ENCODE measurements at places on chromosomes 12 and 14.

GRCh38 chr12:1937481-1938224 lies 19.2 kb upstream of the CACNA2D4 start:
- H3K27me3 ChIP-seq, result no peaks in the 10 kb centered on the region
- H3K36me3 ChIP-seq, result peaks cover 26% of the 10 kb centered on the region
- no peak overlapping the region for H3K27ac ChIP-seq
- DNase-seq, result peak; percentile 36

DNA sequence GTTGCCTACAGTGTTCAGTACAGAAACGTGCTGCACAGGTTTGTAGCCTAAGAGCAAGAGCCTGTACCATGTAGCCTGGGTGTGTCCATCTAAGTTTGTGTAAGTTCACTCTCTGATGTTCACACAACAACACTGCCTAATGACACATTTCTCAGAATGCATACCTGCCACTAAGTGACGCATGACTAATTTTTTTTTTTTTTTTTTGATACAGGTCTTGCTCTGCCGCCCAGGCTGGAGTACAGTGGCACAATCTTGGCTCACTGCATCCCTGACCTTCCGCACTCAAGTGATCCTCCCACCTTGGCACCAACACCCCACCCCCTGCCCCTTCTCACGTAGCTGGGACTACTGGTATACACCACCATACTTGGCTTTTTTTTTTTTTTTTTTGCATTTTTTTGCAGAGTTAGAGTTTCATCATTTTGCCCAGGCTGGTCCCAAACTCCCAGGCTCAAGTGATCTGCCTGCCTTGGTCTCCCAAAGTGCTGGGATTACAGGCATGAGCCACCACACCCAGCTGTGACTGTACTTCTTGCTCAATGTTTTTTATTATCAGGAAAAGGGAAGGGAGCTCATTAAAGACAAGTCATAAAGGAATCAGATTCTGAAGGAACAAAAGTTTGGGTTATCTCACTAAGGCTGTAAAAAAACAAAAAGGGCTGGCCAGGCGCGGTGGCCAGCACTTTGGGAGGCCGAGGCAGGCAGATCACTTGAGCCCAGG lies 10.0 kb upstream of the CDC42BPB start:
- no peaks in the 10 kb centered on the region for H3K36me3 ChIP-seq
- no peaks in the 10 kb centered on the region for H3K27me3 ChIP-seq
- DNase-seq, result no peak
- no peaks in the 10 kb centered on the region for H3K4me1 ChIP-seq
- H3K27ac ChIP-seq, result no peak overlapping the region
- H3K4me3 ChIP-seq, result no peak overlapping the region

DNA sequence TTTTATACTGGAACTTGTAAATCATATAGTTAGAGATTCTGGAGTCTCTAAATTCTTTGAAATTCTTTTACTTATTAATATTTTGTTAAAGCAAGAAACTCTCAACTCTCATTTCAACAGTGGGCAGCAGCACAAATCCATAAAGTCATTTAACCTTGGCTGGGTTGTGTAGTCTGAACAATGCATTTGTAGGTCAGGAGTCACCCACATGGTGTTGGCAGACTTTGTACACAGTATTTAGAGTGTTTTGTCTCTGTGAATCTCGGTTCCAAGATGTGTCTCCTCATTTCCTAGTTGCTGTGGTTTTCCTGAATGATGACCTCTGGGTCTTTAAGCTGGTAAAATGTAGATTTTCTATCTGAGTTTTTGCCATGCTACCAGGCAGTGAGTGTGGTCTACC lies 20.8 kb upstream of the STRAP start:
- H3K27me3 ChIP-seq, result no peaks in the 10 kb centered on the region
- no peak overlapping the region for H3K27ac ChIP-seq
- H3K4me3 ChIP-seq, result no peak overlapping the region

GRCh38 chr14:57122129-57122528 lies 146.6 kb downstream of the EXOC5 start:
- H3K36me3 ChIP-seq, result no peaks in the 10 kb centered on the region
- H3K27me3 ChIP-seq, result 0 out of 2 replicates have a peak, but pooled peaks cover 4% of the 10 kb centered on the region
- H3K4me3 ChIP-seq, result no peak overlapping the region
- no peak for DNase-seq
- no peak overlapping the region for H3K27ac ChIP-seq
- no peaks in the 10 kb centered on the region for H3K4me1 ChIP-seq

- no peak for DNase-seq
- no peaks in the 10 kb centered on the region for H3K27me3 ChIP-seq
- H3K4me1 ChIP-seq, result no peaks in the 10 kb centered on the region
- no peaks in the 10 kb centered on the region for H3K36me3 ChIP-seq
- no peak overlapping the region for H3K4me3 ChIP-seq
Observed at GRCh38 chr14:38056270-38056669, 151.4 kb upstream of the SSTR1 start.

- H3K36me3 ChIP-seq, result no peaks in the 10 kb centered on the region
- H3K4me1 ChIP-seq, result no peaks in the 10 kb centered on the region
- DNase-seq, result no peak
- no peak overlapping the region for H3K27ac ChIP-seq
- no peaks in the 10 kb centered on the region for H3K27me3 ChIP-seq
- H3K4me3 ChIP-seq, result no peak overlapping the region
Observed at GRCh38 chr14:56964895-56965294, 154.6 kb upstream of the OTX2 start.

- no peak for DNase-seq
- H3K27me3 ChIP-seq, result no peaks in the 10 kb centered on the region
- no peaks in the 10 kb centered on the region for H3K4me1 ChIP-seq
- no peaks in the 10 kb centered on the region for H3K36me3 ChIP-seq
Observed at GRCh38 chr14:57732463-57733285, 133.2 kb downstream of the SLC35F4 start.

GRCh38 chr14:76829650-76830421 lies 3.6 kb downstream of the LRRC74A start:
- H3K27me3 ChIP-seq, result peaks cover 5% of the 10 kb centered on the region
- H3K27ac ChIP-seq, result no peak overlapping the region
- DNase-seq, result no peak
- H3K4me1 ChIP-seq, result no peaks in the 10 kb centered on the region
- H3K4me3 ChIP-seq, result no peak overlapping the region

DNA sequence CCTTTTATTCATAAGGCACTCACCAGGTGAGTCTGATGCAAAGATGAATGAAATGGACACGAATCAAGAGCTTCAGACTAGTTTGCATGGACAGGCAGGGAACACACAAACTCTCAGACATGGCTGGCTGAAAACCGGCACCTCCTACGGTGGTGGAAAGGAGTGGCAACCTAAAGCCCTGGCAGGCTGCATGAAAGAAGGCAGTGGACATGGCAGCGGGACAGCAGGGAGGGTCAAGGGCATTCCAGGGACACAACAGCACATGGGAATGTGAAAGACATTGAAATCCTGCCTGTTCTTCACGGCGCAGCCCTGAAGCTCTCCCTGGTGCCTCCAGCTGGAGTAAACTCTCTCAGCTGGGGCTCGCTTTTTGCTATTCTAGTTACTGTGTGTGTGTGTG lies 16.6 kb upstream of the LRTM2 start:
- DNase-seq, result no peak
- H3K36me3 ChIP-seq, result no peaks in the 10 kb centered on the region
- no peak overlapping the region for H3K27ac ChIP-seq
- H3K27me3 ChIP-seq, result no peaks in the 10 kb centered on the region

- DNase-seq, result no peak
- no peak overlapping the region for H3K27ac ChIP-seq
- peaks cover 21% of the 10 kb centered on the region for H3K4me1 ChIP-seq
- H3K27me3 ChIP-seq, result no peaks in the 10 kb centered on the region
- no peaks in the 10 kb centered on the region for H3K36me3 ChIP-seq
- no peak overlapping the region for H3K4me3 ChIP-seq
Observed at GRCh38 chr12:49219417-49220026, 30.6 kb upstream of the TUBA1A start.

GRCh38 chr12:121719926-121720414 lies 7.4 kb downstream of the TMEM120B start:
- peak; percentile 83 for DNase-seq
- peaks cover 15% of the 10 kb centered on the region for H3K36me3 ChIP-seq
- no peaks in the 10 kb centered on the region for H3K27me3 ChIP-seq
- peaks cover 33% of the 10 kb centered on the region for H3K4me1 ChIP-seq
- peak overlapping the region; percentile 87 for H3K27ac ChIP-seq

GRCh38 chr14:76774821-76775694 lies 13.8 kb downstream of the VASH1 start:
- H3K36me3 ChIP-seq, result no peaks in the 10 kb centered on the region
- no peak overlapping the region for H3K4me3 ChIP-seq
- peaks cover 5% of the 10 kb centered on the region for H3K4me1 ChIP-seq
- H3K27me3 ChIP-seq, result no peaks in the 10 kb centered on the region
- H3K27ac ChIP-seq, result no peak overlapping the region

- H3K27ac ChIP-seq, result peak overlapping the region; percentile 87
- no peak for DNase-seq
- peak overlapping the region; percentile 67 for H3K4me3 ChIP-seq
Observed at GRCh38 chr12:120529641-120530417, 871 bp upstream of the COQ5 start.

GRCh38 chr14:56154321-56154720 lies 36.1 kb downstream of the PELI2 start:
- no peaks in the 10 kb centered on the region for H3K27me3 ChIP-seq
- peaks cover 7% of the 10 kb centered on the region for H3K4me1 ChIP-seq
- no peak overlapping the region for H3K27ac ChIP-seq

- no peak for DNase-seq
- H3K4me1 ChIP-seq, result peaks cover 10% of the 10 kb centered on the region
- no peak overlapping the region for H3K4me3 ChIP-seq
- H3K36me3 ChIP-seq, result no peaks in the 10 kb centered on the region
- H3K27ac ChIP-seq, result no peak overlapping the region
Observed at GRCh38 chr12:15603474-15604085, 185.6 kb downstream of the EPS8 start.

DNA sequence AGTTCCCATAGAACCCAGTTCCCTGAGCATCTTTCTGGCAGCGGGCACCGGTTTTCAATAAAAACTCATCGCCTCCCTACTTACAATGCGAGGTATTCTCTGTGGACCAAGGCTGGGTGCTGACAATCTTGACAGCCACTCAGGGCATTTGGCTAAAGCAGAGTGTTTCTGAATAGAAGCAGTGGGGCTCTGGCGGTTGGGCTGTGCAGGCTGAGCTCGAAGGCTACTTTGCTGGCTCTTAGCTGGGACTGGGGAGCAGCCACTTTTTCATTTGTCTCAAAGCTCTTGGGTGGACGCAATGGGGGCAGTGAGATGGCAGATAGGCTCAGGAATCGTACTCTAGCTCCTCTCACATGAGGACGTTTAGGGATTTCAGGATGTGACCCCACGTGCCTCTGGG lies 151.8 kb downstream of the UNC79 start:
- no peak for DNase-seq
- no peaks in the 10 kb centered on the region for H3K36me3 ChIP-seq
- H3K4me3 ChIP-seq, result no peak overlapping the region
- H3K27me3 ChIP-seq, result no peaks in the 10 kb centered on the region
- H3K4me1 ChIP-seq, result no peaks in the 10 kb centered on the region

- H3K4me1 ChIP-seq, result peaks cover 37% of the 10 kb centered on the region
- H3K4me3 ChIP-seq, result no peak overlapping the region
- H3K36me3 ChIP-seq, result peaks cover 46% of the 10 kb centered on the region
- DNase-seq, result no peak
Observed at GRCh38 chr12:110536834-110537604, 34.9 kb downstream of the RAD9B start.

- H3K27me3 ChIP-seq, result no peaks in the 10 kb centered on the region
- H3K27ac ChIP-seq, result no peak overlapping the region
- no peak for DNase-seq
- no peak overlapping the region for H3K4me3 ChIP-seq
- no peaks in the 10 kb centered on the region for H3K36me3 ChIP-seq
Observed at GRCh38 chr14:90545966-90546751, 149.3 kb downstream of the CALM1 start.

DNA sequence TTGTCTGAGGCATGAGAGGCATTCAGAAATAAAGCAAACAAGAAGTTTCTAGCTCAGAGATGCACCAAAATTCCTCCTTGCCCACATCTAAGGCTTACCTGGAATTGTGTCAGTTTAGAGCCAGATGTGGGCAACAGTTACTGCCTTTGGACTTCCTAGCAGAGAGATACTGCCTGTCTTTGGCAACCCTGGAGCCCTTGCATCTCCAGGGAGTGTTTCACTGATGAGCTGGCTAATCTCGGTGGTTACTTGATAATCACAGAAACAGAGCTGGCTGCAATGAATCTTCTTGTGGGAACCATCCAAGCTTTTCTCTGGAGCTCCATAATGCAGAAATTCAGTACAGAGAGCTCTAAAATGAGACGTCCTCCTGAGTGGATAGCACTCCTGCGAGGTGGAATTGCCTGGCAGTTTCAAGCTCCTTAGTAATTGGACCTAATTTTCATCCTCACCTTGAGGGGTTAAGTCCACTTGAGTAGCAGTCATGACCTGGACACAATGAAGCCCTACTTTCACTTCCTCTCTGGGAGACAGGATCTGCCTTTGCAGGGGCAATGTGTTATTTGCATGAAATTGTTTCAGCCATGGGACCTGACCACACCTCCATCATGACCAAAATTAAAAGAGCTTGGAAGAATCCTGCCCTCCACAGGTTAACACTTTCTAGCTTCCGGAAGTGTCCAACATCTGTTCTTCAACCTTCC lies 108.8 kb upstream of the ARHGAP5 start:
- no peak for DNase-seq
- H3K27me3 ChIP-seq, result no peaks in the 10 kb centered on the region
- no peak overlapping the region for H3K4me3 ChIP-seq

DNA sequence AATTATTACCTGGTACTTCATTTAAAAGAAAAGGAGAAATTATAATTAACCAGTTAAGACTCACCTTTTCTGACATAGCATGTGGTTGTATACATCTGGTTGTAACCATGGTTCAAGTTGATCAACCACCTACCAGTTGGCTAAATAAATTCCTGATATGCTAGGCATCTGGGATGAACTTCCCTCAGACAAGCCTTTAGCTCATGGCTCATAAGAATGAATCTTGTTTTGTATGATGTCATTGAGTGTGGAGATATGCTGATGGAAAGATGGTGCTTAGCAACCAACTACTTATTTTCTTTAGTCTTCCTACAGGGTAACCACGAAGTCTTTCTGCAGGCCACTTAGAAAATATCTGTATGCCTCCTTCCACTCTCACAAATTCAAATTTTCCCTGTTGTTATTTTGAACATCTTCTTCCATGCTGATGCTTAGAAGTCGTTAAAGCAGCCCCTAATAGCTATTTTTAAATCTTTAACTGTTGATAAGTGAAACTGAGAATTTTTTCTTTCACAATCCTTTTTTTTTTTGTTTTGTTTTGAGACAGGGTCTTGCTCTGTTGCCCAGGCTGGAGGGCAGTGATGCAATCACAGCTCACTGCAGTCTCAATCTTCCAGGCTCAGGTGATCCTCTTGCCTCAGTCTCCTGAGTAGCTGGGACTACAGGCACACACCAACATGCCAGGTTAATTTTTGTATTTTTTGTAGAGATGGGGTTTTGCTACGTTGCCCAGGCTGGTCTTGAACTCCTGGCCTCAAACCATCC lies 51.9 kb upstream of the PTHLH start:
- DNase-seq, result peak; percentile 31
- no peak overlapping the region for H3K4me3 ChIP-seq
- H3K27me3 ChIP-seq, result no peaks in the 10 kb centered on the region
- H3K36me3 ChIP-seq, result no peaks in the 10 kb centered on the region

GRCh38 chr14:41548666-41549065 lies 58.0 kb upstream of the LRFN5 start:
- H3K36me3 ChIP-seq, result no peaks in the 10 kb centered on the region
- H3K27ac ChIP-seq, result no peak overlapping the region
- no peak overlapping the region for H3K4me3 ChIP-seq
- H3K4me1 ChIP-seq, result no peaks in the 10 kb centered on the region
- no peak for DNase-seq
